ENCODE measurements at places on chromosomes 7 and 10. TPM values are rescaled to one million over a fixed set of nuclear protein-coding genes. Genes with fewer than 3 reads are reported as not detected.

LIPK gene
- not detected for polyA plus RNA-seq

OR2A5 gene
- not detected for polyA plus RNA-seq

MRLN gene
- not detected for polyA plus RNA-seq

PLXDC2 gene
- 0.07 TPM for polyA plus RNA-seq

GIMAP6 gene
- polyA plus RNA-seq, result not detected

CCDC3 gene
- 0.73 TPM for polyA plus RNA-seq

CADPS2 gene
- 0.05 TPM for polyA plus RNA-seq

PRKG1 gene
- polyA plus RNA-seq, result not detected

ITGA8 gene
- polyA plus RNA-seq, result not detected

DNA sequence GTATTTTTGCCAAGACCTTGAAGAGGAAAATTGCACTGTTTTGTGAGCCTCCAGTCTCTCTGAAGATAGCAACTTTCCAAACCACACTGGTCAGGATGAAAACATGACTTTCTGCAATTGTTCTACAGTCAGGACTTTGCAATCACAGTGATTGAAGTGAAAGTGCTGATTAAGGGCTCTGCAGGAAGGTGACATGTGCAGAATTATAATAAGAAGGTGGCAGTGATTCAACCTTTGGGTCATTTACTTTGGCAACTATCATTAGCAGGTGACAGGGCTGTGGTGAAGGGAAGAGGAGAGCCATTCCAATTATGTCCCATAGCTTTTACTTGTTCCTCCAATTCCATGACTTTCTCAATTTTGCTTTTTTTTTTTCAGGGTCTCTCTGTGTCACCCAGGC, 350.0 kb upstream of the FZD8 start:
- DNase-seq, result no peak

DNA sequence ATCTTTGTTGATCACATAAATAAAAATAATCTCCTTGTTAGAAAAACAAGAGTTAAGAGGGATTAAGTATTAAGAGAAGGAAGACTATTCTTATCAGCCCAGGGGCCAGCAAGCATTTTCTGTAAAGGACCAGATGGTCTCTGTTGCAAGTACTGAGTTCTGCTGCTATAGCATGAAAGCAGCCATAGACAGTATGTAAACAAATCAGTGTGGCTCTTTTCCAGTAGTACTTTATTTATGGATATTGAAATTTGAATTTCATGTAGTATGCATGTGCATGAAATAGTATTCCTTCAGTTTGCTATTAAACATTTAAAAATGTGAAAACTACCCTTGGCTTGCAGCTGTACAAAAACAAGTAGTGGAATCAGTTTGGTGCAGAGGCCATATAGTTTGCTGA, 81.7 kb downstream of the STK31 start:
- no peak for DNase-seq

DNA sequence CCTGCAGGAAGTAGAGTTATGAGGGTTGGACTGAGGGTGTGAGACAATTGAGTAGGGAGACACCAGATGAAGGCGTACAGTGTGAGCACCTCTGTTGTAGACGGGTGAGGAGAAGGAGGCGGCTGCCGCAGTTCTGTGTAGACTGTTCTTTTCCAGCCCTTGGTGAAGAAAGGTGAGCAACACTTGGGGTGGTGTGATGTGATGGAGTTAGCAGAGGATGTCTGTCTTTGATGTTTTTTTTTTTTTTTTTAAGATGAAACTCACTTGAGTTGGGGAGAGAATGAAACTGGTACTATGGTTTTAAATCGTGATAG, 42.8 kb upstream of the RNF216 start:
- DNase-seq, result no peak

GRCh38 chr10:2011106-2011716, 273.9 kb upstream of the ADARB2 start:
- DNase-seq, result no peak

GRCh38 chr7:120819861-120820260, 38.1 kb downstream of the TSPAN12 start:
- no peak for DNase-seq

- no peak for DNase-seq
Measured at GRCh38 chr7:47153576-47153975, 428.3 kb downstream of the TNS3 start.

GRCh38 chr10:17793823-17794644, 15.1 kb upstream of the MRC1 start:
- peak; percentile 79 for DNase-seq

DNA sequence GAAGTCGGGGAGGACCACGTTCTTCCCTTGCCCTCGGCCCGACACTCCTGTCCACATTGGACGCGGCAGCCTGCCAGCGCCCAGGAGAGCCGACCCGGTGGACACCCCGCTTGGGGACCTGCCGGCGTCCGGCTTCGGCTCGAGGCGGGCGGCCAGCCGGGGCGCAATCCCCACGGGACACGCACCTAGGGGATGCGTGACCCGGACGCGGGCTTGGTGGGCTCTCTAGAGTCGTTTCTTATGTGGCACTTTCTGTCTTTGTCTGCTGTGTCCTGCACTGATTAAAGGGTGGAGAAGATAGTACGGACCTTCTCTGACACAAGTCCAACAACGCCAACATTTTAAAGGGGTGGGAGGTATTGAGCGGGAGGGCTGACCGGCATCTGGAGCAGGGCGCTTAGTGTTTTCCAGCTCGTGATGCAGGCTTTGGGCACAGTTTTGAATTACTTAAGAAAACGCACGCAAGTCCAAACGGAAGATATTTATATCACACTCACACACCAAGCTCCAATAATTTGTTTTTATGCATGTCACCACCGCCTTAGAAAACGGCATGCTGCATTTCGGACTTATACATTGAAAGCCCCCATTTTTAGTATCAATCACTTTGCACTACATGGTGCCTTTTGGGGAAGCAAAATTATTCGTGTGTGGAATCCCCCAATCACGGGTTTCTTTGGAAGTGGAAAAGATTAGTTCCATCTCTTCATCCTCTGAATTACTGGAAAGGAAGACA, 3.9 kb upstream of the SPAG6 start:
- peak; percentile 44 for DNase-seq

GRCh38 chr7:156993021-156993924, 17.2 kb downstream of the MNX1 start:
- no peak for DNase-seq

DNA sequence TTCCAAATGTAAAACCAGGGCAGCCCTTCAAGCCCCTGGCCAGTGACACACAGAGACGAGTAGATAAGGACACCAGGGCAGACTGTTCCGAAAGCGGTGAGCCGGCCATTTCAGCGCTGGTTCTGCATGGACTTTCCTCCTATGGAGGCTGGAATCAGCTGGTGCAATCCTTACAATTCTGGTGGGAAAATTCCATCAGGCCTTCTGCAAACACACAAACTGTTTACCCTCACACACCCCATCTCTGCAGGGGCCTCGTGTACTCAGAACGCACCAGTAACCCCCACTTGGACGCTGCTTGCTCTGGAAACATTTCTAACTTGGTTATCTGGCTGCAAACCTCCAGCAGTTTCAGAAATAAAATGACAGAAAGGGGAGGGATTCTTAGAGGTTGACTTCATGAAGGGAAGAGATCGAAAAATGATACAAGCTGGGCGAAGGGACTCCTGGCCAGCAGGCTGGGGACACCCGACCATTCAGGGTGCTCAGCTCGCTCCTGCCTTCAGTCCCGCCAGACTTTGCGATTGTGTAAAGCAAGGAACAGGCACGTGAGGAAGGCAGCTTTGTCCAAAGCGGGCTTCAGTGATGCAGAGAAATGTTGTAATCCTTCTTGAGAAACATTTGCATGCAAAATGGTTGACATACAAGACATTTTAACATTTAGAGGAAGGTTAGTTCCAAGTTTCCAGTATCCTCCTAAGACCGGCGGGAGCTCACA, 19.7 kb upstream of the SHH start:
- DNase-seq, result no peak

GRCh38 chr10:47378183-47378510, 5.9 kb downstream of the ZNF488 start:
- DNase-seq, result no peak

DNA sequence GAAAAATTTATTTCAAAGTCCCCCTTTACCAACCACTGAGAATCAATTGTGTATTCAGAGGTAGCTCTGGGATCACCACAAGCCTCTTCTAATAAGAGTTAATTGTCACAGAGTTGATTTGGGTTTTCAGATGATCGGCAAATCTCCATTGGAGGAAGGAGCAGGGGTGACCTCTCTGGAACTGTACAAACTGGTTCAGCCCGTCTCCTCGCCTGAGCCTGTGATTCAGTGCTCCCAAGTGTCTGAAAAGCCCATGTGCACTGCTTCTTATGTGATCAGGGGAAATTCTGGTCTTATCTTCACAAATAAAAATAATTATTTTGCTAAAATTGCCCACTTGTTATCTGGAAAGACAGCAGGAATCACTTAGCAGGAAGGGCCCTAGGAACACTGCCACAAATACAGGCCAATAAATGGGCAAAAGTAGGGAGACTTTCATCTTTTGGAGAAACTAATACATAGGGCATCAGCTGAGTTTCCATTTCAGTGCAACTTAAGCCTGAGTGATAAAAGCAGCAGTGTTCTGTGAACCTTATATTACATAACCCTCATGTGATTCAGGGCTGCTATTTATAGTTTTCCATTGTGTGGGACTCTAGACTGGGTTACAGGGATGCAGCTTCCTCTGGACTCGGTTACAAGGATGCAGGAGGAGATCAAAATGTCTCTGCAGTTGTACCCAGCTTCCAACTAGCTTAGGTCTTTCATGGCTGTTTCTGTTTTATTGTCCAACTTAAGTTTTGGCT, 32.3 kb downstream of the CDK1 start:
- peak; percentile 9 for DNase-seq
